H7 (cell line): ENCODE measurements at places on chromosomes 3 and 15.
A peak's percentile ranks its signal among the peaks of the same experiment; 100 is the strongest.

GRCh38 chr3:157921811-157922210 is 184.4 kb downstream of the SHOX2 start:
- DNase-seq: no peak

- peak; percentile 56 for DNase-seq
Observed at GRCh38 chr15:83108266-83109219, 1.1 kb downstream of the TM6SF1 start.

- no peak for DNase-seq
Observed at GRCh38 chr3:82050382-82050781, 288.9 kb upstream of the GBE1 start.

- no peak for DNase-seq
Observed at GRCh38 chr15:65957451-65957850, 88.2 kb downstream of the RAB11A start.

GRCh38 chr3:16913264-16913580 is 28.5 kb downstream of the PLCL2 start:
- DNase-seq: no peak

DNA sequence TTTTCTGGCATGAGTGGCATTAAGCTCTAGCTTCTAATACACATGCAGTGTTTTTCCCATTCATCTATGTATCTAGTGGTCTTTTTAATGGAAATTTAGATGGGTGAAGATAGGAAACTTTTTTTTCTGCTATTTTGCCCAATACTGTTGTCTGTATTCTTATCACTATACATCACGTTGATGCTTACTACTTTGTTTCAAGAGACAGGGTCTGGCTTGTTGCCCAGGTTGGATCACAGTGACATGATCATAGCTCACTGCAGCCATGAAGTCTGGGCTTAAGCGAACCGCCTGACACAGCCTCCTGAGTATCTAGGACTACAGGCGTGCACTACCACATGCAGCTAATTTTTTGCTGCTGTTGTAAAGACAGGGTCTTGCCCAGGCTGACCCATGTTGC is 84.6 kb downstream of the PEAK1 start:
- no peak for DNase-seq

DNA sequence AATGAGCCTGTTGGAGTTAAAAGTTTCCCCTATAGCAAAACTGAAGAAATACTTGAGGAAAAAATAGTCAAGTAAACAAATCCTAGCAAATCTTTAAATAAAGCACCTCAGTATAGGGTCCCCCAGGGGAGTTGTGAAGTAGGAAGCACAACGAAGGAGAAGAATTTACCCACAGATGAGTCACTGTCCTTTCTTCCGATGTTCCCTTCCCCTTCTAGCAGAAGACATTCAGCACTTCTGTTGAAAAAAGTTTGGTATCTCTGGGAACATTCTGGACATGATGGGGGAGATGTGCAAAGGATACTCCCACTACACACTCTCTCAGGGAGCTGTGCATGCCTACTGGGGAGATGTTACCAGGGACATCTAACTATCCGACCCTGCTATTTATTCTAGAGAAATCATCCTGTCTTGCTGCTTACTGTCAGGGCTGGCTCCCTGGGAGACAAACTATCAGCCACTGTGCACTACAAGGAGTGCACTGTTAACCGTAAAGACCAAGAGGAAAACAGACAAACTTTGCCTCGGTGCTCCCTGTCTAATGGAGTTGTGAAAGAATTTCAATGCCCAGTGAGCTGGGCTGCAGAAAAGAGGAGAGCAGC is 93.8 kb downstream of the RFTN1 start:
- no peak for DNase-seq

DNA sequence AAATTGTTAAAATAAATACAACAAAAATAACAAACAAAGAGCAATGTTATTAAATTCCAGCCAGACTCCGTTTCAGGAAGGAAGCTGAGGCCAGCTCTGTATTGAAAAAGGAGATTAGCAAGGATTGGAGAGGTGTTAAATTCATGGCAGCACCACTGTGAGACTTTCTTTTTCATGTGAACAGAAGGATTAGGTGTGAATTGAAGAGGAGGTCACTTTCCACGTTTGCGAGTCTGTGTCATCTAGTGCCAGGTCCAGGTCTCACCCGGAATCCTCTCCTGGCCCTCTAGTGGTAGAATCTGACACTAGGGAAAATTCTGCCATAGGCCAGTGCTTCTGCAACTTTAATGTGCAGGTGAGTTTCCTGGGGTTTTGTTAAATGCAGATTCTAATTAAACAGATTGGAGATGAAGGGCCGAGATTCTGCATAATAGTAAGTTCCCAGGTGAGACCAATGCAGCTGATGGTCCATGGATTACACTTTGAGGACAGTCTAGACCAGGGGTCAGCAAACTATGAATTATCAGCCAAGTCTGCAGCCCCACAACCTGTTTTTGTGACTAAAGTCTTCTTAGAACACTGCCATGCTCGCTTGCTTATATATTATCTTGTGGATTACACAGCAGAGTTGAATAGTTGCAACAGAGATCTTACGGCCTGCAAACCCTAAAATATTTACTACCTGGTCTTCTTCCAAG is 9.2 kb upstream of the SLC6A1 start:
- DNase-seq: peak; percentile 86

- no peak for DNase-seq
Observed at GRCh38 chr3:99639579-99639978, 1.2 kb downstream of the COL8A1 start.

GRCh38 chr3:72460205-72461174 is 387.8 kb downstream of the SHQ1 start:
- no peak for DNase-seq
